ENCODE measurements at places on chromosomes 2 and 18.

DNA sequence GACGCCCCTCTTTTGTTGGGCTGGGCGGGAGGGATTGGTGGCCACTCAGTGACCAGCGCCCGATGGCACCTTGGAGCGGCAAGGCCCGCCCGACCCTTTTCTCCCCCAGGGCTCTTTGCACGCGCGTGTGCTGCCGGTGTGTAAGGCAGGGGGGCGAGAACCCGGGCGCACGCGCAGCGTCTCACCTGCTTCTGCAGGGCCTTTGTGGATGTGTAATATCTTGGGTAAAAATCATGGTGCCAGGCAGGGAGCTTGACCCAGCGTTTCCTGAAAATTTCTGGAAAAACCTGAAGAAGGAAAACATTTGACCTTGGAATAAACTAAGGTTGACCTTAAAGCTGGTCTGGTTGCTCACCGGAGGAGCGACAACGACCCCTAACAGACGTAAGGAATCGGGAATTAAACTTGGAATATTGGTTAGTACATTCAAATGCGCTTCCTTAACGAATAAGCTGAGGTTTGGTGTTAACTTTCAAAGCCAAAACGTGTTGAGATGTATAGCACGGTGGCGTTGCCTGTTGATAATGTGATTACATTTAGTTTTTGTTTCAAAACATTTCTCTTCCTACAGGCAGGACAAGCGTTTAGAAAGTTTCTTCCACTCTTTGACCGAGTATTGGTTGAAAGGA lies 438 bp downstream of the HSPE1 start:
- peak; percentile 11 for DNase-seq

- DNase-seq: no peak
Observed at GRCh38 chr2:141590620-141591019, 540.2 kb downstream of the LRP1B start.

- no peak for DNase-seq
Observed at GRCh38 chr2:206859330-206859739, 80.0 kb upstream of the CPO start.

DNA sequence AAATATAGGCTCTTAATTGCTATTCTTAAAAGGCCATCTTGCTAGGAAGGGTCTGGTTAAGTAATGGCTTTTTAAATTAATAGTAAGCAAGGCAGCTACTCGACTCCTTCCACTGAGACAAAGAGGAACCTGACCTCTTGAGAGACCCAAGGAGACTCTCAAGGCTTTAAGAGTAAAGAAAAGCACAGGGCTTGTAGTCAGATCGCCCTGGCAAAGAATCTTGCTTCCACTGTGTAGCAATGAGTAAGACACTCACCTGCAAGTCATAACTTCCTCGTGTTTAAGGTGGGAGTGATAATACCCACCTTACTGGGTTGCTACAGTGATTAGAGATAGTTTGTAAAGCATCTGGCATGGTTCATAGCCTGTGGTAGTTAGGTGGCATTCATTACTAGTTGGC lies 274.5 kb downstream of the TSN start:
- no peak for DNase-seq

- peak; percentile 28 for DNase-seq
Observed at GRCh38 chr2:235106874-235107639, 155.2 kb downstream of the SH3BP4 start.

DNA sequence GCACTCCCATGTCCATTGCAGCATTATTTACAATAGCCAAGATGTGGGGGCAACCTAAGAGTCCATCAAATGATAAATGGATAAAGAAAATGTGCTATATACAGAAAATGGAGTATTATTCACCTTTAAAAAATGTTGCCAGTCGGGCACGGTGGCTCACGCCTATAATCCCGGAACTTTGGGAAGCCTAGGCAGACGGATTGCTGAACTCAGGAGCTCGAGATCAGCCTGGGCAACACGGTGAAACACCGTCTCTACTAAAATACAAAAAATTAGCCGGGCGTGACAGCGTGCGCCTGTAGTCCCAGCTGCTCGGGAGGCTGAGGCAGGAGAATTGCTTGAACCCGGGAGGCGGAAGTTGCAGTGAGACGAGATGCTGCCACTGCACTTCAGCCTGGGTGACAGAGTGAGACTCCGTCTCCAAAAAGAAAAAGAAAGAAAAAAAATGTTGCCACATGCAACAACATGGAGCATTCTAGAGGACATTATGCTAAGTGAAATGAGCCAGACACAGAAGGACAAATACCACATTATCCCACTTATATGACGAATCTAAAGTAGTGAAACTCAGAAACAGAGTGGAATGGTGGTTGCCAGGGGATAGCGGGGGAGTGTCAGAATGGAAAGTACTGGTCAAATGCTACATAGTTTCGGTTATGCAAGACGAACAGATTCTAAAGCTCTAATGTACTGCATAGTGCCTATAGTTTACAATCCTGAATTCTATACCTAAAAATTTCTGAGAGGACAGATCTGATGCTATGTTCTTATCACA lies 1385.6 kb upstream of the TMEFF2 start:
- DNase-seq: no peak

DNA sequence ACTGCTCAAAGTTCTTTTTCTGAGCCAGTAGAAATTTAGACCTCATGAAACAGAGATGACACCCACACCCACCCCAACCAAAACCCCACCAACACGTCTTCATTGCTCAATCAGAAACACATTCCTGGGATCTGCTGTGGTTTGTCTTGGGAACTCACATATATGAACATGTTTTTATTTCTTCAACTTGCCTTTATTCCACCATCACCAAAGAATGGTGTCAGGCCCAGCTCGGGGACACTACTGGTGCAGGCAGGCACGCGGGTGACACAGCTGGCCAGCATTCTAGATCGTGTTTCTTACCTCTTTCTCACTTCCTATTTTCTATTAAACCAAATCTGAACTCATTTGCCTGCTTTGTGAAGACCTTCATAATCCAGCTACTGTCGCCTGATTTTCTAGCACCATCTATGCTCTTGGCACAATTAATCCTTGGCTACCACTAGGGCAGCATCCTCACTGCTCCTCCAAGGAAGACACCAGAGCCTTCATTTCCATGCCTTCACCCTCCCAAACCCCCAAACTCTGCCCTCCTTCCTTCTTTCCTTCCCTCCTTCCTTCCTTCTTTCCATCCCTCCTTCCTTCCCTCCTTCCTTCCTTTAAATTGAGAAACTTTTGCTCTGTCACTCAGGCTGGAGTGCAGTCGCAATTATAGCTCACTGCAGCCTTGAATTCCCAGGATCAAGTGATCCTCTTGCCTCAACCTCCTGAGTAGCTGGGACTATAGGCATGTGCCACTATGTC lies 157.1 kb downstream of the BCL2 start:
- DNase-seq: peak; percentile 92

DNA sequence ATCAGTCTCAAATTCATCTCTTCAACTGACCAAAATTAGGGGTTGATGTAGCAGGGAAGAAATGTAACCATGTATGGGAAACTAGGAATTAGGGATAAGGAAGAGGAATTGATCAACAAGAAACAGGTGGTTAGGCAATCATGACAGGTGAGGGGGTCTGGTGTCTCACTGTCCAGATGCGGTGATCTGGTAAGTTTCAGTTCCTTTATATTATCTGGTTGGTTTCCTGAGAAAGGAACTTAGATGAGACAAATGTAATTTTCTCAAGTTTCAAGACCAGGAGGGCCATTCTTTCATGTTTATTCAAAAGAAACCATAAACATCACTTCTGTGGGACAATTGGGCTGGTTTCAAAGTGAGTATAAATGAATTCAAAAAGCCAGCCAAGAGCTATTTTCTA lies 306.2 kb upstream of the KCNJ3 start:
- peak; percentile 48 for DNase-seq

DNA sequence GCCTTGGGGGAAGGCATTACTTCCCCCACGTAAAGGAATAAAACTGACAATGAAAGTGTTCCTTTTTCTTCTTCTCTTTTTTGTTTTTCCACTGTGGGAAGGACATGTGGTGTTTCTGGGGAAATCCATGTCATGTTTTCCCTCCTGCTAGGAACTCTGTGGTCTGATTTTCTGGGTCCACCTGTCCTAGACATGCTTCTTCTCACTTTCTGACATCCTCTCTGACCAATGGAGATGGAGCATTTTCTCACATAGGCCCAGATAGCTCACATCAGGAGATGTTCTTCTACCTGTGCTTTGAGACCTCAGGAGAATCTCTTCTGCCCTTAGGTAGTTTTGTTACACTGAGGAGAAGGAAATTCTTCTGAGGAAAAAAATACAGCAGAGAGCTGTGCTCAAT lies 252.0 kb upstream of the SIX3 start:
- no peak for DNase-seq

- DNase-seq: peak; percentile 58
Observed at GRCh38 chr2:104733226-104733943, 120.5 kb upstream of the POU3F3 start.

DNA sequence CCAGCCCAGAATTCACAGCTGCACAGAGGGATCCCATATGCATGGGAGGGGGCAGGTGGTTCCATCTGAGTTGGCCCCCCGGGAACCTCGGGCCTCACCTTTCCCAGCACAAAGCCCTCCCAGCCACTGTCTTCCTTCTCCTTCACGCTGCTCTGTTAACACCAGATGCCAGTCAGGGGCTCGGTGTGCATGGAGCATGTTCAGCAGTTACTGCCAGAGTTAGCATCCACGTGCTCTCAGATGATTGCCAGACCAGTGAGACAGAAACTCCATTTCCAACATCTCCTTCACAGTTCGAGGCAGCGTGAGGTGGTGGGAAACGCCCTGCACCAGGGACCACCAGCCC lies 101.0 kb downstream of the PTGR3 start:
- no peak for DNase-seq

DNA sequence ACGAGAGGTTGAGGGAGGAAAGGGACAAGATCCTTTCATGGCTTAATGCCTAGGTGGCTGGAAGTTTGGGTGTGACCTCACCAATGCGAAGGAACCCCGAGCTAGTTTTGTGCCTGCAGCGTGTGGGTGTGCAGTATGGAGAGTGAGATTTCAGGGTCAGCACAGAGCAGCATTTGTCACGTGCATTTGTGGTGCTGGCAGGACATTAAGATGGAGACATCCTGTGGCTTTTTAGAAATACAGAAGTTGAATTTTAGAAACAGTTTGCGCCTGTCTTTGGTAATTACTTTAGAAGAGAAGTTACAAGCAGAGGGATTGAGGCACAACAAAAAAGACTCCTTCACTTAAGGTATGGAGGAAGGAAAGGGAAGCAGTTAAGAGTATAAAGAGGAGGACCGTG lies 258.2 kb upstream of the THUMPD2 start:
- no peak for DNase-seq

DNA sequence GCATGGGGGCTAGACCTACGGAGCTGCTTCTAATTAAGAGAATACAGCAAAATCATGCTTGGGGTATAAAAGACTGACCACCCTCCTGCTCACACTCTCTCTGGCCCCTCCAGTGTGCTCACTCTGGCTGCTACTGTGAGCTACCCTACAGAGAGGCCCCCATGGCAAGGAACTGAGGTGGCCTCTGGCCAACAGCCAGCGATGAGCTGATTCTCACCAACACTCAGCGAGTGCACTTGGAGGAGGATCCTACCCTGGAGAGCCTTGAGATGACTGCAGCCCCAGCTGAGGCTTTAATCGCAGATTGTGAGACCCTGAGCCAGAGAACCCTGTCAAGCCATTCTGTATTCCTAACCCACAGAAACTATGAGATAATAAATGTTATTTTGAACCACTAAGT lies 88.2 kb downstream of the GFPT1 start:
- DNase-seq: no peak

DNA sequence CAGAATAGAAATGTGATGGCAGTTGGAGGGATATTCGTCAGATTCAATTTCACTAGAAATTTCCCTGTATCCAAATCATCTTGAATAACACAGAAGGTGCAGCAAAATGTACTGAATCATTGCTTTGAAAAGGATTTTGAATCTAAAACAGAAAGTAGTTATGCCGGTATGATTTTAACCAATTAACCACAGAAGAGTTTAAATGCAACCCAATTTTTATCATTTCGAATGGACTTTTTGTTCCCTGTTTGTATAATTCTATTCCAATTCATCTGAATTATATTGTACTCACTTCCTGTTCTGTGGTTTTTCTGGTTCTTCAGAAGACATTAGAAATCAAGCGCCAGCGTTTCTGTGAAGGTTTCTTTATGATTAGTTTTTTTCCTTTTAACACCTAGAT lies 190.4 kb downstream of the MYO3B start:
- DNase-seq: no peak
